CD8-positive, alpha-beta memory T cell (primary cell): ENCODE measurements at places on chromosomes 7 and 10. TPM values are rescaled to one million over a fixed set of nuclear protein-coding genes. Genes with fewer than 3 reads are reported as not detected.

DNA sequence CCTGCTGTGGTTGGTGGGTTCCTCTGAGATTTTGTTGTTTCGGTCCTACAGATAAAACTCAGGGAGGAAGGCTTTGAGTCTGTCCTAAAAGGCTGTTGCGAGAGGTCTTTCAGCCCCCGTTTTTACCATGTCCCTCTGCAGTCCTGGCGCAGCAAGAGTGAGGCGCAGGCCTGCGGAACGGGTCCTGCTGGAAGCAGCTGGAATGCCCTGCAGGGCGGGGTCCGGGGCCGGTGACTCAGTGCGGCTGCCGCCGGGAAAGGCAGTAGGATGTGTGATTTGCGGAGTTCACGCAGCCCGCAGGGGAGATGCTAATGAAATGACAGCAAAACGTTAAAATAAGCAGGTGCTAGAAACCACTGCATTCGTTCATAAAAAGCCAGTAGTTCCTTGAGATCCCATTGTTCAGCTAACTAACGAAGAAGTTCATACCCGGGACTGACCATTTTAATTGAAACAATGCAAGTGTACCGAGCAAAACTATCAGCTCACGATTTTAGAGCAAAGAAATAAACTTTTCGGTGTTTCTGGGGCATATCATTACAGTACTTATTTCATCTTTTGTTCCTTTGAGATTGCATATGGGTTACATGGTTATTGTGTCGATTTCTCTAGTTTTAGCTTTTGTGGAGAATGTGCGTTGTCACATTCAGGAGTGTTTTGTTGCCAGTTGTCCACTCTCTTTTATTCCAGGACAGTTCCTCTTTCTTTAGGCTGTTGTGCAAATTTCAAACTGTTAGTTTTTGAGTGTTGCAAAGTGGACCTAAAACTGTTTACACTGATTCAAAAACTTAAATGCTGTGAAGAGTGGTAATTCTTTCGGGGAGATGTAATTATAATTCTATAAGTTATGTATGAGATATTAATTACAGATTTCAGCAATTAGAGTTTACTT, 783 bp downstream of the ANLN start:
- H3K27ac ChIP-seq = peak overlapping the region; percentile 62
- DNase-seq = peak; percentile 22
- peak overlapping the region; percentile 94 for H3K4me3 ChIP-seq
- H3K36me3 ChIP-seq = no peaks in the 10 kb centered on the region
- peaks cover 19% of the 10 kb centered on the region for H3K4me1 ChIP-seq
- H3K27me3 ChIP-seq = no peaks in the 10 kb centered on the region

GRCh38 chr7:134890246-134891240, 95.8 kb upstream of the AGBL3 start:
- H3K4me1 ChIP-seq = peaks cover 16% of the 10 kb centered on the region
- DNase-seq = no peak
- peaks cover 4% of the 10 kb centered on the region for H3K27me3 ChIP-seq
- no peak overlapping the region for H3K27ac ChIP-seq

DNA sequence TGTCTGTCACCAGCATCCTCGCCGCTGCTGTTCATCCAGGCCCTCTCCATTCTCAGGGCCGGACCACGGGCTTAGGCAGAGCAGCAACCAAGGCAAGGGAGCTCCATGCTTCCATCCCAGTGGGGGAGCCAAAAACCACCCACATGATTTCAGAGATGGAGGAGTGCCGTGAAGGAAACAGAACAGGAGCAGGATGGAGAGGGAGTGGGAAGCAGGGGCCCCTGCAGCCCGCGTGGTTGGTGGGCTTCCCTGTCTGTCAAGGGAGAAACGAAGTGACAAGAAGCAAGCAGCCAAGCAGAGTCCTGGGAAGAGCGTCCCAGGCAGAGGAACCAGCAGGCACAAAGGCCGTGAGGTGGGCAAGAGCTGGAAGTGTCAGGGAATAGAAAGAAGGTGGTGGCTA, 95.7 kb downstream of the SLIT1 start:
- no peak for DNase-seq
- peaks cover 3% of the 10 kb centered on the region for H3K4me1 ChIP-seq
- no peak overlapping the region for H3K27ac ChIP-seq
- no peaks in the 10 kb centered on the region for H3K36me3 ChIP-seq
- H3K4me3 ChIP-seq = no peak overlapping the region

GRCh38 chr10:45179691-45180090, 135.7 kb downstream of the OR13A1 start:
- H3K4me3 ChIP-seq = no peak overlapping the region
- DNase-seq = no peak
- no peaks in the 10 kb centered on the region for H3K4me1 ChIP-seq
- no peaks in the 10 kb centered on the region for H3K36me3 ChIP-seq
- H3K27me3 ChIP-seq = no peaks in the 10 kb centered on the region
- H3K27ac ChIP-seq = no peak overlapping the region

DNA sequence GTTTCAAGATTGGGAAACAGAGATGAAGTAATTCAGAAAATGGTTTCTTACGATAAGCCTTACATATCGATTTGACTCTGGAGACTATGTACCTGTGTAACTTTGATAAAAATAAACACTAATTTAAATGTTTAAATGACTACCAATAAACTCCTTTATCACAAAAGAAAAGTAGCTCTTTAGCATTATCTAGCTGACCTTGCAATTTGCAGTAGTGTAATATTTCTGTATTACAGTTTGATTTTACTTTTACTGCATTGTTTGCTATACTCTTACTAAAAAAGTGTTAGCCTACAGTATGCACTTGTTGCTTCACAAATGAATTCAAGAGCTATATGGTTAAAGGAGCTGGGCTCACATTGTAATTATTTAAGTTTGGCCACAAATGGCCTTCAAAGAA, 77.8 kb upstream of the ZNF804B start:
- no peak overlapping the region for H3K27ac ChIP-seq
- H3K27me3 ChIP-seq = no peaks in the 10 kb centered on the region
- H3K36me3 ChIP-seq = no peaks in the 10 kb centered on the region
- H3K4me1 ChIP-seq = no peaks in the 10 kb centered on the region
- DNase-seq = no peak

DNA sequence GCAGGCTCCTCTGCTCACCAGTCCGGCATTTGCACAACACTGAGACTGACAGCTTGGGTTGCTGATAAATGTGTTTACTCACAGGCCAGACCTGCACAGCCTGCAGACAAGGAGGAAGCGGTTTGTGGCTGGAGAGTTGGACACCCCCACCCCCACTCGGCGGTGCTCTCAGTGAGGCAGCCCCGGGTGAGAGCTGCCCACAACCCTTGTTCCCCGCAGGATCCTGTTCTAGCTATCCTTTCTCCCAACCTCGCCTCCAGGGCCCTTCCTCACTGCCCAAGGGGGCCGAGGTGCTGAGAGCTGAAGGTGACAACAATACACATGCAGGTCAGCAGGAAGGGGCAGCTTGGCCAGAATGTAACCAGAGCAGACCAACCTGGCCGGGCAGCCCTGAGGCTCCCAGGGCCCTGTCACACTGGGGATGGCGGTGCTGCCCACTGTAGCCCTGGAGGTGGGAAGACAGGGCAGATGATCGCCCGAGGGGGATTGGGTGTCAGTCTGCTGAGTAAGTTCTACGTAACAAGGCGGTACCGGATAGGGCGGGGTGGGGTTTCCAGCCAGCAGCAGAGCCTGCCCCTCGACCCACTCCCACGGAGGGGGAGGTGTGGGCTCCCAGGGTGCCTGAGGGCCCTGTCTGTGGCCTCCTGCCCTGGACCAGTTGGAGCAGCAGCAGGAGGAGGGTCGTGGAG, 2.1 kb upstream of the ADAM8 start:
- peaks cover 3% of the 10 kb centered on the region for H3K36me3 ChIP-seq
- H3K27ac ChIP-seq = peak overlapping the region; percentile 96
- no peaks in the 10 kb centered on the region for H3K27me3 ChIP-seq
- H3K4me1 ChIP-seq = peaks cover 45% of the 10 kb centered on the region
- DNase-seq = peak; percentile 75

ZNF775 gene
- 6.0 TPM for total RNA-seq

PAPOLB gene
- not detected for total RNA-seq
